Mesenteric fat pad (tissue), 1 donor: ENCODE measurements at places on chromosomes 12 and 14.

- DNase-seq: no peak
Observed at GRCh38 chr14:50381823-50382287, 14.8 kb downstream of the CDKL1 start.

DNA sequence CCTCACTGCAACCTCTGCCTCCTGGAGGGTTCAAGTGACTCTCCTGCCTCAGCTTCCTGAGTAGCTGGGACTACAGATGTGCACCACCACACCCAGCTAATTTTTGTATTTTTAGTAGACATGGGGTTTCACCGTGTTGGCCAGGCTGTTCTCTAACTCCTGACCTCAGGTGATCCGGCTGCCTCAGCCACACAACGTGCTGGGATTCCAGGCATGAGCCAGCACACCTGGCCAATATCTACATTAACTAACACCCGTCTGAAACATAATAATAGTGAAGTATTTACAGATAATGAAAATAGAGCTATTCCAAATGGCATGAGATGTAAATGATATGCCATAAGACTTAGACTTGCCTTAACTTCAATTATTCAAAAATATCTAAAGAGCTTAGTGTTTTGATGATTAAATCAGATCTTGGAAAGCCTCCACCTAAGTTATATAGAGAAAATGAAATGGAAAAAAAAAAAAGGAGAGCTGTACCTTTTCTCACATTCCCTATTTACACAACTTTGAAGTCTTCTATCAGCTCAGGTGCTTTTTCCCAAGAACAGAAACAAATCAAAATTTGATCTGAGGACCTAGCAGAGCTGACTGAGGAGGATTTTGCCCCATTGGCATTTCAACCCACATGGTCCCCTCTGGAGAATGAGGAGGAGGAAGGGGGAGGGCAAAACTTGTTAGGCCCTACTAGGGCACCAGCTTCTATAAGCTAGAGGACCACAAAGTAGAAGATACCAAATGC is 309.2 kb downstream of the PRKD1 start:
- DNase-seq: no peak

GRCh38 chr12:48936379-48936979 is 11.2 kb upstream of the FKBP11 start:
- peak; percentile 89 for DNase-seq

GRCh38 chr14:61730756-61731373 is 31.4 kb upstream of the SNAPC1 start:
- no peak for DNase-seq

- peak; percentile 47 for DNase-seq
Observed at GRCh38 chr14:105107351-105107750, 42.1 kb upstream of the GPR132 start.

- DNase-seq: no peak
Observed at GRCh38 chr12:110585231-110585799, 2.2 kb upstream of the PPTC7 start.

- no peak for DNase-seq
Observed at GRCh38 chr14:102929241-102930137, 7.0 kb downstream of the AMN start.

DNA sequence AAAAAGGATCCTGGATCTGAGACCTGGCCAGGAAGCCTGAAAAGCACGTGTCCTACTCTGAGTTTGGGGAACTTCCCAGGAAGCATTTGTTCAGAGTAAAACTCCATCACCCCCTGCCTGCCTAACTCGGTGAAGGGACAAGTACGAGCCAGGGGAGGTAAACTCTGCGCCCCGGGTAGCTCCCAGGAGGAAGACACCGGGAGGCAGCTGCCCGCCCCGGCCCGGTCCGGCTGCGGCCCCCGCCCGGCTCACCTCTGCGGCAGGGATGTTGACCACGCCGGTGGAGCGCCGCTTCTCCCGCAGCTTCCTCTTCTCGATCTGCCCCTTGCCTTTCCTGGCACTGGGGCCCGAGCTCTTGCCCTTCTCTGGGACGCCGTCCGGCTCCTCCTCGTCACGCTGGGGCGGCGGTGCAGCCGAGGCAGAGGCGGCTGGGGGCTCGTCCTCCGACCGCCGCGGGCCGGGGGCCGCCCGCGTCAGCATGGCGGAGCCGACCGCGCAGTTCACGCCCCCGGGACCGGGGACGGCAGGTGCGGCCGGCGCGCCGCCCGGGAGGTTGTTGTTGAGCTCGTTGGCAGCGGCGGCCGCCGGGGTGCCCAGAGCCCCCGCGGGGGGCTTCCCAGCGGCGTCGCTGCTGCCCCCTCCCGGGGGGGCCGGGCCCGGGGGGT is 1.2 kb downstream of the PAWR start:
- no peak for DNase-seq

- DNase-seq: no peak
Observed at GRCh38 chr12:31663576-31663975, 4.1 kb downstream of the ETFBKMT start.

GRCh38 chr12:6734506-6735387 is 10.9 kb downstream of the COPS7A start:
- DNase-seq: no peak
